ENCODE measurements at places on chromosomes 6 and 20.
A peak's percentile ranks its signal among the peaks of the same experiment; 100 is the strongest.

- DNase-seq: peak; percentile 36
Observed at GRCh38 chr20:13142143-13142542, 78.9 kb upstream of the ISM1 start.

DNA sequence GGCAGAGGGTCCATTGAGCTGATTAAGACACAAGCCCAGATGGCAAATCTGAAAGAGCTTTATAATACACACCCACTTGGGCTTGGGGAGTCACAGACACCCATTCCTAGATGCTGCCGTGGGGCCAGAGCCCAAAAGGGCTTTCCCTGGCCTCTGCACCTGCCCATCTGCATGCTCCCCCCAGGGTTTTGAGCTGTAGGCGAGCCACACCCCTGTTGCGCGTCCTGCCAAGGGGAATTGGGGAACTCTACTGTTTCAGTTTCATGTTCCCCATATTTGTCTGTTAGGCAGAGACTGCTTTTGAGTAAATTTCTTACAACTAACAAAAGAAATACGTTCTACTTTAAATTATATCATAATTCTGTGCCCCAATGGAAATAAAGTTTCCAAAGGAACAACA lies 52.9 kb upstream of the FNDC1 start:
- DNase-seq: no peak

- DNase-seq: peak; percentile 48
Observed at GRCh38 chr20:36128463-36129159, 25.9 kb upstream of the EPB41L1 start.

DNA sequence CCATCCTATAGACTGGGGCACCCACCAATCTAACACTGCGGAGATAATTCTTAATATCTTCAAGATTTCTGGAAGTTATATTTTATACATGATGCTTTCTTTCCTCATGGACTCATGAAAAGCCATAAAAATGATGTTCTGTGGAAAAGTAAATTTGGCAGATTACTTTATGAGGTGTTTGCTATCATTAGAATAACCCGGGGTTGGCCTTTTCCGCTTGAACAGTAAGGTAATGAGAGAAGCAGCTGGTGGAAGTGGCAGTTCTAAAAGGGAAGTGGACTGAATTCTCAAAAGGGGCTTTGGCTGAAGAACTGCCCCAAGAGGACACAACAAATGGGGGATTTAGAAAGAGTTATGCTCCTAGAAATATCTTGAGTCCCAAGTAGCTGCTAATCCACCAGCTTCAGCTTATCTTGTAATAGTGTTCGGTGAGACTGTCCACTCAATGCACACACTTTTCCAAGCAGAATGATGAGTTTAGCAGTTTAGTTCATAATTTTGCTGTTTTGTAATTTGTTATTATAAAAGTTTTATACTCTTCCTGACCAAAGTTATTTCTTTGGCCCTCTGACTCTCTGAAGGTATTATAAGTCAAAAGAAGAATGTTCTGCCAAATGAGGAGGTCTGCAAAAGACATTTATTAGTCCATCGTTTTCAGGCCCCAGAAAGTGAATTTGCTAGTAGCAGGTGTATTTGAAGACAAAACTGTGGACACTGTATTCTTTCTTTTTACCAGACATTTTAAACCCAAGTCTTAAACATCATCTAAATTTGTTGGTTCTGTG lies 2.9 kb downstream of the ISM1 start:
- DNase-seq: no peak

DNA sequence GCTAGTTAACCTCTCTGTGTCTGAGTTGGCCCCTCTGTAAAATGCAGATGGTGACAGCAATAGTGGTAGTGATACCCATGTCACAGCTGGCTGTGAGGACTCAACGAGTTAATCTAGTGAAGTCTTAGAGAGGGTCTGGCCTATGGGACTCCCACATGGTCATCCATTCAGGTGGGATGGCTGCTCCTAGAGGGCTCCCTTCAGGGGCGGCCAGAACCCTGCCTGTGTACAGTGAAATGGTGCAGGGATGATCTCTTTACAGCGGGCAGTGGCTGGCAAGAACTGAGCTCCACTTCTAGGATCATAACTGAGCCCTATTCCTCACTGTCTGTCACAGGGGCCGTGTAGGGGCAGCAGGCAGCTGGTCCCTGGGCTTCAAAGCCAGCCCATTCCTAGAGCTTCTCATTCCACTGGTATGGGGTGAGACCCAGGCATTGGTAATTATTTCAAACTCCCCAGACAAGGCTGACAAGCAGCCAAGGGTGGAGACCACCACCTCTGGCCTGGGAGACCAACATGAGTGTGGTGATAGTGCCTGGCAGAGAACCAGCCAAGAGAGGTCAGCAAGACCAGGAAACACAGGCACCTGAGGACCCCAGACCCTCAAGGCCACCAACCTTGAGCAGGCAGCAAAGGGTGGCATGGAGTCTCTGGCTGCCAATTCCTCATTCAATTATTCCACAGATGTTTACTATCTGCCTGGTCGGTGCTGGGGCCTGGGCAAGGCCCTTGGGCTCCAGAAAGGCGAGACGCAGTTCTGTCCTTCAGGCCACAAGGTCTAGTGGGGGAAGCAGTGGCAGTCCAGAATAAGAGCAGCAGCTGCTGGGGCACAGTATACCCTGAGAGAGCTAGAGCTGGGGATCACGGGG lies 103.4 kb downstream of the MRPL14 start:
- DNase-seq: no peak

DNA sequence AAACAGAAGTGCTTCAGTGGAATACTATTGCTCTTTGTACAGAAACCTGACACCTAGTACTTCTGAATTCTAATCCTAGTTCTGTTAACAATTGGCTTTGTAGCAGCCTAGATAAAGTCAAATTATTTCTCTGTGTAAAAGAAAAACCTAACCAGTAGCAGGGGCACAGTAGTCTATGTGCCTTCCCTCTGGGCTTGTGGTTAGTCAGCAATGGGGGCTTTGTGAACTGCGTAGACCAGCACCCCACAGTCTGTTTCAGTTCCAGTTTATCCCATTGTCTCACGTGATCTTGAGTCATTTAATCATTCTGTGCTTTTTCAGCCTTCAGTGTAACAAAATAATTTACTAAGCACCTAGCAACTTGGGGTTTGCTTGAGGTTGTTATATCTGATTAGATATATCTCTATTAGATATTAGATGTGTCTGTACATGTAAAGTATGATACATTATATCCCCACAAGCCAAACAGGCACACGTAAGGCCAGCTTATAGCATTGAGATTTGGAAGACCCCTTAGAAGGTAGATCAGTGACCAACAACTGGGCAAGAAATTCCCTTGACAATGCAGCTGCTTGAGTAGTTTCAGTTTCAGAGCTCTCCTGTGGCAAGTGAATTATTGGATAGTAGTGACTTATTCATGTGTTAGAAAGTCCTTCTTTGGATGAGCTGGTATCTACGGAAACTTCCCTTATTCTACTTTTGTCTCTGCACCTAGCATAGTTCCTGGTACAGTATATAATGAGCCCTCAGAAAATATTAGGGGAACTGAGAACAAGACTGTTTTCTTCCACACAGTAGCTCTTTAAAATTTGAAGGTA lies 27.9 kb upstream of the CCR6 start:
- no peak for DNase-seq

- DNase-seq: no peak
Observed at GRCh38 chr6:138440296-138440695, 36.3 kb downstream of the HEBP2 start.

GRCh38 chr6:96186516-96187195 lies 170.9 kb downstream of the FUT9 start:
- no peak for DNase-seq

DNA sequence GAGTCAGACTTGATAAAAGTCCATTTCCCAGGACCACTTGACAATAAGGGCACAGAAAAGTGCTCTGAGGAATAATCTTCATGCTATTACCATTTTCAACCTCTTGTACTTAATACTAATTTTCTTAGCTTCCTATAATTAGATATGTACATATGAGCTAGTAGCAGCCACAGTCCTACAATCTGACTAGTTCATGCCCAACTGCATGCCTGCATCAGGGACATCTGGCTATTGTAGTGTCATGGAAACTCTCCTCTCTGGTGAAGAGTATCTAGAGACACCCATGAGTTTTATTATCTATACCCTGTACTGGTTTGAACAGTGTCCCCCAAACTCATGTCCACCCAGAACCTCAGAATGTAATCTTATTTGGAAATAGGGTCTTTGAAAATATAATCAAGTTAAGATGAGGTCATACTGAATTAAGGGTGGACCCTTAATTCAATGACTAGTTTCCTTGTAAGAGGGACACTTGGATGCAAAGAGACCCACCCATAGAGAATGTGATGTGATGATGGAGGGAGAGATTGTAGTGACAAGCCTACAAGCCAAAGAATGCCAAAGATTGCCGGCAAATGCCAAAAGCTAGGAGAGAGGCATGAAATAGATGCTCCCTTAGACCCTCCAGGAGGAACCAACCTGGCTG lies 13.9 kb upstream of the TRIM39 start:
- no peak for DNase-seq

DNA sequence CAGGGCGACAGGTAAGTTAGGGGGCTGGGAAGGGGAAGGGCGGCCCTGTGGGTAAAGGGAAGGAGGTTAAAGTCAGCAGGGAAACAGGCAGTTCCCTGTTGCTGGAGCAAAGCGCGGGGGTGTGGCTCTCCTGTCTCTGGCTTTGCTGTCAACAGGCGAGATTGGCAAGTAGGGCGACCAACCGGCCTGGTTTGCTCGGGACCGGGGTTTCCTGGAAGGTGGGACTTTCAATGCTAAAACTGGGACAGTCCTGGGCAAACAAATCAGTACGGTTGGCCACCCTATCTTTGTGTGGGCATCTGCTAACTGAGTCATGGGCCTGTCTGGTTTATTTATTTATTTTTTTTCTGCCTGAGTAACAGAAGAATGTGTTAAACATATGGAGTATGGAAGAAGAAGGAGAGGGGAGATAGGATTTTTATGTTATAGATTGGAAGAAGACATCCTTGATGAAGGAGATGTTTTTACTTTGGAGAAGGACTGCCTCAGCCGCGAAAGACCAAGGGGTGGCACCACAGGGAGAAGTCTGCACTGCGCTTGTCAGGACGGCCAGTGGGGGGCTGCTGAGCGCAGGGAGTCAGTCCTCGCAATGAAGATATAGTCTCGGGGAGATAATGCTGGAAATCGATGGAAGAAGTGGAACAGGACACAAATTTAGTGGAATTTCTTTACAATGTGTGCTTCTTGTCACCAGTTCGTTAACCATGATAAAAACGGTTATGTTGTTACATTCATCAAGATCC lies 43.4 kb upstream of the ESR1 start:
- DNase-seq: peak; percentile 57

GRCh38 chr6:98905759-98906158 lies 42.0 kb downstream of the FBXL4 start:
- DNase-seq: no peak

- DNase-seq: no peak
Observed at GRCh38 chr6:38975621-38976049, 72.9 kb upstream of the GLP1R start.

- DNase-seq: no peak
Observed at GRCh38 chr6:30997301-30997700, 13.0 kb upstream of the MUC22 start.

GRCh38 chr6:150382171-150382570 lies 13.4 kb downstream of the IYD start:
- DNase-seq: peak; percentile 32

GRCh38 chr20:9186396-9186795 lies 117.5 kb downstream of the PLCB4 start:
- DNase-seq: no peak

- DNase-seq: no peak
Observed at GRCh38 chr6:162306616-162307015, 420.9 kb downstream of the PRKN start.

GRCh38 chr20:20772497-20773085 lies 60.1 kb upstream of the RALGAPA2 start:
- DNase-seq: no peak

DNA sequence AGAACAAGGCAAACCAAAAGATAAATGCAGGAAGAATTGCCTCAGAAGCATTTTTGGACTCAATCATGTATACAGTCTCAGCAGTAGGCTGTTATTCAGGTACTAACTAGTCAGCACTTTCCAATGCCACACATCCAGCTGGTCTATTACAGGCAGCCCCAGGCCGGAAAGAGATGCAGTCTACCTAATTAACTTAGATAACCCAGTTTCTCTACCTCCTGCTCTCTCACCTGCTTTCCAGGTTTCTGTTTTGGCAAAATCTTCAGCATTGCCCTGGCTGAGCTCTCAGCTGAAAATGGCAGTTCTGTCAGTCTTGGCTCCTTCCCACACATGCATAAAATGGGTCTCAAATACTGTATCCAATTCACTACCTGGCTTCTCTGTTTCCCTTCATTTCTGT lies 101.3 kb upstream of the UFL1 start:
- no peak for DNase-seq

DNA sequence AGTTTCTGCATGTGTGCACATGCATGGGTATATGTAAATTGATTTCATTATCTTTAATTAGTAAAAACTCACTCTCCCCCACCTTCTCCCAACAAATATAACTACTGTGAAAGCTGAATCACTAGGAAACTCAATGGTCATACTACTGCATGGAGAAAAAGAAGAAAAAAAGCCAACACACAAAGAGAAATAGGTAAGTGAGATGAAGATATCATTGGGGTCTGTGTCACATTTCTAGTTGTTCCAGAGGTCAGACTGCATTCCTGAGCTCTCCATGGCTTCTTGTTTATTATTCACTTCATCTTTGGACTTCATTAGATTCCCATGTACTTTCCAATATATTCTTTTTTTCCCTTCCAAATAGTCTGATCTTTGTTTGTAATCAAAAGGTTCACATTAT lies 98.2 kb downstream of the PTPRK start:
- DNase-seq: no peak

DNA sequence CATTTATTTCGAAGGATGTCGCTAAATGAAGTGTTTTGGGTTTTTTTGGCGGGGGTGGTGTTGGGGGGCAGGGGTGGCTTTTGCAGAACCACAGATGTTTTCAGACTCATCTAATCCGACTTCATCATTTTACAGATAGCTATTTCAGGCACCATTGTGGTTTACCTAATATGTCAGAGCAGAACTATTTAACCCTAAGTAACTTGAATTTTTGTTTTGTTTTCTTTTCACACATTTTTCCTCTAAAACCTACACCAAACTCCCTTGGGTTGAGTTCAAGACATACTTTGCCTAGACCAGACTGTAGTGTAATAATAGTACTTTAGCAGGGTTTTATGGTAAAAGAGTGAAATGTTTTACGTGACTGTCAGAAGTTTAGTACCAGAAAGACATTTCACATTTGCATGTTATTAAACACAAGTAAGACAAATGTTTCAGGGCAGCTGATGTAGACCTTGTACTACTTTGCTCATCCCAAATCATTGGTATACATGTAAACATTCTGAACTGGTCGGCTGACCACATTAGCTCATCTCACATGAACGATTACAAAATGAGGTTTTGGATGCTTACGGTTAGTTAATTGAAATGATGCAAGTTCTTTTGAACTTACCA lies 37.7 kb downstream of the MAP3K4 start:
- DNase-seq: no peak

- no peak for DNase-seq
Observed at GRCh38 chr20:6651561-6651960, 115.9 kb upstream of the BMP2 start.

All from kidney capillary endothelial cell (primary cell).